ENCODE measurements at places on chromosomes 12 and 14. TPM values are rescaled to one million over a fixed set of nuclear protein-coding genes. Genes with fewer than 3 reads are reported as not detected.

GRCh38 chr12:33267641-33268040 is 172.0 kb downstream of the SYT10 start:
- DNase-seq: no peak

The KRT79 gene
- total RNA-seq: not detected

GRCh38 chr14:105489542-105490266 is 1.3 kb upstream of the TEDC1 start:
- peak; percentile 86 for DNase-seq

DNA sequence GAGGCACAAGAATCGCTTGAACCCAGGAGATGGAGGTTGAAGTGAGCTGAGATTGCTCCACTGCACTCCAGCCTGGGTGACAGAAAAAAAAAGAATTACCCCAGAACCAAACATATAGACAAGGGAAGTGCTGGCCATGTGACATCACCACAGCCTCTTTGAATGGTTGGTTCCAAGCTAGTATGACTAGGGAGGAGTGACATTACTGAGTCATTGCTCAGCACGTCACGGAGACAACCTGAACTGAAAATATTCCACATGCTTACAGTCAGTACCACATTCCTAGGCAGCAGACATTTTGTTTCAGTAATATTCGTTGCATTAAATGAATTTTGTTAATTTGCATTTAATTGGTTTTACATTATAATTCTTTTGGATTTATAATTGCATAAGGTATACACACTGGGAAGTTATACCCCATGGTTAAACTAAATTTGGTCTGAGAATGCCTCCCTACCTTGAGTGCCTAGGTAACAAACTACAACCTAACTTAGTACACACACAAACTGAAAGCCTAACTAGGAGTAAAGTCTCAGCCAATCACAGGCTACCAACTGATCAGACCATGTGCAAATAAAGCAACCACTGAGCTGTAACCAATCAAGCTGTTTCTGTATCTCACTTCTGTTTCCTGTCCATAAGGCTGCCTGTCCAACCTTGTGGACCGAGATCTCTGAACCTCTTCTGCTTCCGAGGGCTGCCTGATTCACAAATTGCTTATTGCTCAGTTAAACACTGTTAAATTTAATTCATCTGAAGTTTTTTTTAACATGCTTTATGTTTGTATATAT is 164.4 kb downstream of the CAND1 start:
- DNase-seq: no peak

DNA sequence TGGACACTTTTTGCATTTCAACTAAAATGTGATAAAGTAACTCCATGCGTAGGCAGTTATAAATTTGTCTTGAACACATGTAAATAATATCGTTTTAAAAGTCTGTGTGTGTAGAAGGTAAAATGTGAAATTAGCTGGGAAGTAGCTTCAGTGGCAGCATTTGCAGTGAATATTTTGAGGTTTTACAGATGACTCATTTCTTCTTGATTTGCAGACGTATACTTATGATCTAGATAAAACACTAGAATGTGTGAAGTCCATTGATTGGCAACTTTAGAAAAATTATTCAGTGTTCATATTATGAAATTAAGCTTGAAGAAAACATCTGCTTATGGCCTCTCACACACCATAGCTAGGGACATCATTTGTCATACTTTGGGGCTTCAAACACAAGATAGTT is 788.6 kb upstream of the NOVA1 start:
- no peak for DNase-seq

The AKAP6 gene
- total RNA-seq: 1.1 TPM

GRCh38 chr12:16437926-16438325 is 90.5 kb downstream of the MGST1 start:
- no peak for DNase-seq

The CACNA2D4 gene
- total RNA-seq: 0.79 TPM

The ANO2 gene
- total RNA-seq: 4.2 TPM

The RPGRIP1 gene
- total RNA-seq: 0.59 TPM

- DNase-seq: peak; percentile 87
Observed at GRCh38 chr12:25135531-25136154, 59.3 kb downstream of the DNAI7 start.

GRCh38 chr12:57170927-57171326 is 23.5 kb upstream of the LRP1-AS start:
- no peak for DNase-seq

- no peak for DNase-seq
Observed at GRCh38 chr14:29462772-29463171, 464.9 kb downstream of the PRKD1 start.

DNA sequence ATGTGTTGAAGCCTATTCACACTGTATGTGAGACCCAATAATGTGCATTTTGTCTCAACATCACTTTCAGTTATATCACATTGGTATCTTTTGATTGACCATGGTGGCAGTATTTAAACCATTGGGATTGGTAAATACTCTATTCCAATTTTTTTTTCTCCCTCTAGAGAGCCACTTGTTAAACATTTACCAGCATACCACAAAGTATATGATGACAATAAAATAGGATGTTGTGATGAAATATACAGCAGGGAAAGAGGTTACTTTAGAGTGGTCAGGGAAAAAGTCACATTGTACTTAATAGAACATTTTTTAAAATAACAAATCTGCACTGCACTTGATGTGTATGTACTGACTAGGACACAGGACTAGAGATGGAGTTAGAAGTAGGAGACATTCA is 5.6 kb upstream of the LIN7A start:
- no peak for DNase-seq

DNA sequence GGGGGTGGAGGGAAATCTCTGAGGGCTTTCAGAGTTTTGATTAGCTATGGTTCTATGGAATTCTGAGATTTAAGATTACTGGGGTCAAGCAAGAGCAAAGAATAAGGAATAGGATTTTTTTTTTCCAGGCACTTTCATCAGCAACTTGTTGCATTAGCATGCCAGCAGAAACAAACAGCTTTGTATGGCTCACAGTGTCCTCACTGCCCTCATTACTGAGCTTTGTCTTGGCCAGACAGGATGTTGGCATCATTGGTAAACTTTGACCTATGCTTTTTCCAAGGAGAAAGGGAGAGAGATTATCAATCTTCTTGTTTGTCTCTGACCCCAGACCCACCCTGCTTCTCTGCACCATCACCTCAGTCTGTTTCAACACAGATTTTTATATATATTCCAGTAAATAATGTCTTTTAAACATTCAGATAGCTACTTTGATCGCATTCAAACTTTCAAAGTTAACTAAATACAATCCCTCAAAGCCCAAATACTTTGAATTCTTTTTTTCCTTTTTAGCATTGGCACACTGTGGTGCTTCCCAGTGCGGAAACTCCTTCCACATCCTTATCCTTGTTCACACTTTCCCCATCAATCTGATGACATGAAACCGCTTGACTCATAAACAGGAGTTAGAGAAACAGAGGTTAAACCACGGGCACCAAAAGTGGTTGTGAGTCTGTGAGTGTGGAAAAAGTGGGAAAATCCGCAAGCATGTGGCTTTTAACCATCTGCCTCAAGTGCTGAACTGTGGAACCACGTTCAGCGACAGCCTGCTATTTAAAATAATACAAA is 282.2 kb upstream of the FAR2 start:
- DNase-seq: no peak

The LRP1-AS gene
- total RNA-seq: not detected

DNA sequence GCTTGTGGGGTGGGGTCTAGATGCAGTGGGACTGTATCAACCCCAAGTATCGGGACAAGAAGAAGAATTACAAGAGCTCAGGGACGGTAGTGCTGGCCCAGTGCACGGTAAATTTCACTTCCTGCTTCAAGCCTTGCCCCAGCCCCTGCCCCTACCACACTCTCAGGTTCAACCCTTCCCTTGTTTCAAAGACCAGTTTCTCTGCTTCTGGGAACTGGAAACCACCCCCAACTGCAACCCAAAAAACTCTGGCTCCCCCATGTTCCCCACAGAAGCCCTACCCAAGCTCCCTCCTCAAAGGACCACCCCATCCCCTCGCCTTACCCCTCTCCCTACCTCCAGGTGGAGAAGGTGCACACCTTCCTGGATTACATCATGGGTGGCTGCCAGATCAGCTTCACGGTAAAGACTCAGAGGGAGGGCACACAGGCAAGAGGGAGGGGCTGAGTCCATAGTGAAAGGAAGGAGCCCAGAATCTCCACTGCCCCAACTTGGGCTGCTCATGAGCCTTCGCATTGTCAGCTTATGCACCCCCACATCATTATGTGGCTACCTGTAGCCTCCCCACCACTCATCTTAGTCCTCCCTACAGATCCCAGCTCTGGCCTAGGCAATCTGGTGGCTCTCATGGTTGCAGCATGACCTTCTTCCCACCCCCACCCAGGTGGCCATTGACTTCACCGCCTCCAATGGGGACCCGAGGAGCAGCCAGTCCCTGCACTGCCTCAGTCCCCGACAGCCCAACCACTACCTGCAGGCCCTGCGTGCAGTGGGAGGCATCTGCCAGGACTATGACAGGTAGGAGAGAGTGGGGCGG is 4.3 kb downstream of the CPNE6 start:
- DNase-seq: no peak

DNA sequence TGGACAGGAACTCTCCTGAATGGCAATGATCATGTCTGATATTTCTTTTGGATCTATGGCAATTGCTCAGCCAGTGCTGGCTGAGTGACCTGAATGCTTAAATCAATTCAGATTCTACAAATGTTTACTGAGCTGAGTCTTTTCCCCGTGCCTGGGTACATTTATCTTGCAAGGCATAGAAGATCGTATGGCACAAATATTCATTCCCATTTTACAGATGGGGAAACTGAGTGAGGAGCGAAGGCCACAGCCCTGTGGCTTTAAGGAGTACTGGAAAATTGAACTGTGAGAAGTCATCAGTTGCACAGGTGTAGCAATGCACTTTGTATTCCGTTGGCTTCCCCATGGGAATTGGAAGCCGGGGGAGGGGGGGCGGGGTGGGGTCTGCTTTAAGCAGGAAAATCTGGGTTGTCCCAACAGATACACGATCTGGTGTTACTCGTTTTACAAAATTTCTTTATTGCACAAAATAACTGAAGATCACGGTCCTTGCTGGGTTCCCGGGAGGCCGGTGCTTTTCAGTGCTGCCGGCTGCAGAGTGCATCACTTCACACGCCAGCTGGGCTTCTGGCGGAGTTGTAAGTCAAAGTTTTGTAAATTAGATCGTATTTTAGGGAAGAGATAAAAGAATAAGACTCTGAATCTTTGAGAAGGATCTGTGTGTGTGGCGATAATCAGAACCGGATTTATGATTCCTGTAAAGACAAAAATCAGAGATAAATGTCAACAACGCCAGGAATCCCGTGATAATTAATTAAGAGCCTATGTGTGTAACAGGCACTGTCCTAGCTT is 75.0 kb upstream of the MAP1LC3B2 start:
- DNase-seq: no peak

The NOS1 gene
- total RNA-seq: 2.4 TPM

- peak; percentile 87 for DNase-seq
Observed at GRCh38 chr12:108730365-108731104, 783 bp downstream of the CORO1C start.

DNA sequence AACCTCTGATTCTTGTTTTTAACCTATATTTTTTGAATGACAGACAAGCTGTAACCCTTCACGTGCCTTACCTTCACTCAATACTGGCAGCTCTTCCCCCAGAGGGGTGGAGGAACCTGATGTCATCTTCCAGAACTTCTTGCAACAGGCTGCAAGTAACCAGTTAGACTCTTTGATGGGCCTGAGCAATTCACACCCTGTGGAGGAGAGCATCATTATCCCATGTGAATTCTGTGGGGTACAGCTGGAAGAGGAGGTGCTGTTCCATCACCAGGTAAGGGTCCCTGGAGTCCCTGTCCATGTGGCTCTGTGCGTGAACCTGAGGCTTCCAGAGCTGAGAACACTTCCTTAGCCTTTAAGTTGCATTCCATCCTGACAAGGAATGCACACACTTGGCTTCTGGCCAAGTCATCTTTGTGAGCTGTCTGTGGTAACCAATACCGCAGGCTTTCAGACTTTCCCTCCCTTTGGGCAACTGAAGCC is 22.7 kb downstream of the TRAFD1 start:
- DNase-seq: no peak

The SUDS3 gene
- 50.5 TPM for total RNA-seq

The LUM gene
- total RNA-seq: not detected

DNA sequence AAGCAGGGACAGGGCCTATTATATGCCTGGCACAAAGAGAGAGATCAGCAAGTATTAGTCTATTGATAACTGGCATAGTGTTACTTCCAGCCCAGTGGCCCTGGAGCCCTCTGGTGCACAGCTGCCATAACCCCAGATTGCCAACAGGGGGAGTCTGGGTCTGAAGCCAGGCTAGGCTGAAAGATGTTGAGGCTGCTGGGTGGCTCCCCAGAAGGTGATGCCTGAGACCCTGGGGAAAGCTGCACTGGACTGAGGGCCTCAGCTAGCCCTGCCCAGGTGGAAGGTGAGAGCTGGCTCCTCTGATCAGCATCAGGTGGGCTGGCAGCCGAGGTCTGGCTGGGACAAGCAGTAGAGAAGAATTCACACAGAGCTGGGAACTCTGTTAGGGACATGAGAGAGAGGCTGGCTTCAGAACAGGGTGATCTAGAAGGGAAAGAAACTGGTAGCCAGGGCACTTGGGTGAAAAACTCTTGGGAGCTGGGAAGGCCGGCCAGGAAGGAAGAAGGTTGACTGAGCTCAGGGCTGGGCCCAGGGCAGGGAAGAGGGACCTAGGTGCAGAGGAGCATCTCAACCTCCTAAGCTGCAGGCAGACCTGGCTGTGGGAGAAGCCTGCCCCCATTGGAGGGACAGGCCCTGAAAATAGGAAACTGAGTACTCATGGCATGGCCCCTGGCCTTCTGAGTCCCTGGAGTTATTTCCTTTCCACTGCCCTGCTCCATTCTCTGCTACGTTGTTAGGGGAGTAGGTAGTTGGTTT is 3.9 kb downstream of the GZMH start:
- peak; percentile 74 for DNase-seq

- no peak for DNase-seq
Observed at GRCh38 chr12:83075471-83075870, 388.8 kb downstream of the TMTC2 start.

- peak; percentile 70 for DNase-seq
Observed at GRCh38 chr12:3421191-3421978, 69.6 kb upstream of the PRMT8 start.

The LRRC43 gene
- 0.53 TPM for total RNA-seq

DNA sequence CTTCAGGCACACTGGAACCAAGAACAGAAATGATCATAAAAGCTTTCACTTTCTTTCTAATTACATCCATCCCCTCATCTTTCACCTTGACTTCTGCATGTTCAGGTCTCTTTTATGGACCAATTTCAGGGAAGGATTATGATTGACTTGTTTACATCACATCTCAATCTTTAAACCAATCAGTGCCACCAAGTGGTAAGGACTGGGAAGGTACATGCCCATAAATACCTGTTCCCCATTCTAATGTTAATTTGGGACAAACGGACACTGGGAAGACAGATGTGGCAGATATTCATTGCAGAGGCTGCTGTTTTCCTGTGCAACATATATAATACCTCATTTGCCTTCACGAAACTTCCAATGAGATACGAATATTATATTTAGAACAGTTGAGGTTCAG is 978.1 kb downstream of the GALC start:
- DNase-seq: no peak

The OASL gene
- total RNA-seq: not detected

- peak; percentile 80 for DNase-seq
Observed at GRCh38 chr12:75969768-75970167, 61.8 kb downstream of the PHLDA1 start.

- no peak for DNase-seq
Observed at GRCh38 chr12:28586481-28586880, 396.2 kb downstream of the CCDC91 start.

The SMIM41 gene
- not detected for total RNA-seq

All from H9 (cell line).